AG04450 (cell line): ENCODE measurements at places on chromosomes 4 and X.

GRCh38 chrX:153526801-153527200 is 9.4 kb downstream of the ATP2B3 start:
- DNase-seq, result no peak

GRCh38 chr4:120918788-120919187 is 3.7 kb downstream of the PRDM5 start:
- DNase-seq, result no peak

DNA sequence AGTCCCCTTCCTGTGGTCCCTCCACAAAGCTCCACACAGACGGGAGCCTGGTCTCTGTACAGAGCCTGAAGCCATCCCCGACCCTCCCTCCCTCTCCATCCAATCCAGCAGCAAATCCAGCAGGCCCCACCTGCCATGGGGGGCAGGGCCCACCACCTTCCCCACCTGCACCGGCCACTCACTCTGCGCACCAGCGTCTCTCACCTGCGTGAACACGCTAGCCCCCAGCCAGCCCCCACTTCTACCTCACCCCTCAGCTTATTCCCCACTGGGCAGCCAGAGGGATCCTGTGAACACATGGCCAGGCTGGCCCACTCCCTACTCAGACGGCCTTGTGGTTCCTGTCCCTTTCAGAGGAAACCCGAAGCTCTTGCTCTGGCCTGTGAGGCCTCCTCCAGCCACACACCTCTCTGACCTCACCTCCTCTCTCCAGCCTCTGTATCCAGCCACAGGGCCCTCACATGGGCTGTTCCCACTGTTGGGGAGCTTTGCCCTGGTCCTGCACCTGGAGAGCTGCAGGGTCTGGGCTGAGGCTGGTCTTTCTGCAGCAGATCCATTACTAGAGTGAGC is 70.9 kb downstream of the WFS1 start:
- DNase-seq, result no peak

GRCh38 chr4:148770377-148770776 is 328.2 kb upstream of the NR3C2 start:
- no peak for DNase-seq

GRCh38 chr4:85209161-85209560 is 242.7 kb upstream of the WDFY3 start:
- no peak for DNase-seq

DNA sequence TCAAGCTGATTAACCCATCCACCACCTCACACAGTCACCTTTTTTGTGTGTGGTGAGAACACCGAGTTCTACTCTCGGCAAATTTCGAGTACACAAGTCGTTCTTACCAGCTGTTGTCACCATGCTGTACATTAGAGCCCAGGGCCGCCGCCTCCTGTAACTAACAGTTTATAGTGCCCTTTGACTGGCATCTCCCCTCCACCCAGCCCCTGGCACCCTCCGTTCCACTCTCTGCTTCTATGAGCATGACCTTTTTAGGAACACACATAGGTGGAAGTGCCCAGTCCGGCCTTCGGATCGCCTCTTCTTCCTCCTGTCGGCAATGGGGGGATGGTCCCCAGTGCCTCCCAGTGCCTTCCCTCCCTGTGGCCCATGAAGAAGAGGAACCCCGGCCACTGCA is 141.4 kb downstream of the STK32B start:
- no peak for DNase-seq

DNA sequence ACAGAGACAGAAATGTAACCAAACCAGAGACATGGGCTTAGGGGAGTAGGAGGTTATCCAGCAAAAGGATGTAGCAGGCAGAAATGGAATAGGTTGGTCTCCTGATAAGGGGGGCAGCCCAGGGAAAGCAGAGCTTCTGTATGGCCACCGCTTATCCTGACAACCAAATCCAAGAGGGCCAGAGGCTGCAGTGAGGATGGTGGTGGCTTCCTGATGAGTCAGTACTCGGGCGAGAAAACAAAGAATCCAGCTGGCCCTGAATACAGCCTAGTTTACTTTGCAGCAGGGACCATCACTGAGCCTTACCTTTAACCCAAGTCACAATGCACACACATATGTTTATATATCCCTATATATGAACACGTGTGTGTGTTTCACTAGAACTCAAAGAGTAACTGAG is 129.7 kb upstream of the FTHL17 start:
- DNase-seq, result no peak

DNA sequence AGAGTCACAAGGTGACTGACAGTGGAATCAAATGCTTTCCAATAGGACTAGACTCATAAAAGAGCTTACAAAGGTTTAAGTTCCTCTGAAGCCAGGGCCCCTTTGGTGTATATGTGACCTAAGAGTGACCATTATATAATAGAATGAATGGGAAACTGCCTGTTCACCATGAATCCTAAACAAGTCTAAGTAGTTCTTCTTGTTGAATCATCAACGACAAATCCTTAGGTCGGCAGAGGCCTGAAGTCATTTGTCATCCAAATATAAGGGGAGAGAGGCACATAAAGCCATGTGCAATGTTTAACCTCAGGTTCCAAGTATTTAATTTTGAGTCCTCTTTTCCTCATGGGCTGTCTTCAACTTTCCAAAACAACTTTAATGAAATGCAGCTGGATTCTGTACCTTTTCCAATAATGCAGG is 122.4 kb downstream of the RASL11B start:
- no peak for DNase-seq
